ENCODE measurements at places on chromosomes 13 and 19.

GRCh38 chr19:12872941-12873890, 8.0 kb downstream of the DNASE2 start:
- DNase-seq = no peak

GRCh38 chr19:8321067-8321985, at the start of the genes NDUFA7 and RPS28:
Gene NDUFA7, minus strand, starts transcription at chr19:8321375. Its CDS starts 17 bp downstream, at chr19:8321358.
Gene RPS28, plus strand, starts transcription at chr19:8321496. Its CDS starts 35 bp downstream, at chr19:8321531.
- peak; percentile 92 for DNase-seq

DNA sequence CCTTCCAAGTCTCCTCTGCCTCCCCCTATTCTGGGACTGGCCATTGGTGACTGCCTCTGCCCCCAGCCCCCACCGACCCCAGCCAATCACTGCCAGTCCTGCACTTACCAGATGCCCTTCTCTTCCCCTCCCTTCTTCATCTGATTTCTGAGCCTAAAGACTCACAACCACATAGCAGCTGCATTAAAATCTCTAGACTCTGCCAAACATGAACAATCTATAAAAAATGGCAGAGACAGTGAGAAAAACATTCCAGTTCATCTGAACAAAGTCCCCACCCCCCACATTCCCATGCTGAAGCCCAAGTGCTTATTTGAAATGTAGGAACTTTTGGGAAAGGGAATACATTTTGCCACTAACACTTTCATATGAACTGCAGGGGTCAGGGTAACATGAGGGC, 60.8 kb downstream of the KCTD12 start:
- no peak for DNase-seq

GRCh38 chr13:39815345-39816111, 160.1 kb downstream of the COG6 start:
- no peak for DNase-seq

GRCh38 chr13:43424412-43424811, 362.4 kb downstream of the ENOX1 start:
- no peak for DNase-seq

- DNase-seq = no peak
Measured at GRCh38 chr13:40563350-40564125, 102.9 kb downstream of the FOXO1 start.

DNA sequence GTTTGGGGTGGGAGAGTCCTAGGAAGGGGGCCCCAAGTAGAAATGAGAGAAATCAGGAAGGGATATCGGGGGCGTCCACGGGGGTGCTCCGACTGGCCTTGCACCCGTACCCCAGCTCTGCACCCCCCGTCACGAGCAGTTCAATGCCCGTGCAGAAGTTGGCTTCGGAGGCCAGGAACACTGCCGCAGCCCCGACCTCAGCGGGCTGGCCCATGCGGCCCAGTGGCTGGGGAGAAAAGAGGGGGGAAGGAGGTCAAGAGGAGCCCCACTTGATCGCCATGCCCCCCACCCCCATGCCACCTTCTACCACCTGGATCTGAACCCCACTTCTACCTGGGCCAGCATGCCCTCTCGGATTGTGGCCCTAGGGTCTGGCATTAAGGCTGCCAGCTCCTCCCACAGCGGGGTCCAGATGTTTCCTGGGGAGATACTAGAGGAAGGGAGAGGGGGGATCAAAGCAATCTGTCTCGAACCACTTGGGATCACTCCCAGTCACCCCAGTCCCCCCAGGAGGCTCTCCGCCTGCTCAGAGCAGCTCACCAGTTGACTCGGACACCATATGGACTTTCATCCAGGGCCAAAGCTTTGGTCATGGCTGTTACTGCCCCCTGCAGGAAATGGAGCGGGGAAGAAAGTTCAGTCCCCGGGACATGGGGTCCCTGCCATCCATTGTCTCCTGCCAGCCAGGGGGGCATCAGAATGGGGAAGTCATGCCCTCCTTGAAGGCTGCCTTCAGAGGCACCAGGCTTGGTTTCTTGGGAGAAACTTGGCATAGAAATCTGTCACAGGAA, 2.5 kb upstream of the BCAT2 start:
- no peak for DNase-seq

DNA sequence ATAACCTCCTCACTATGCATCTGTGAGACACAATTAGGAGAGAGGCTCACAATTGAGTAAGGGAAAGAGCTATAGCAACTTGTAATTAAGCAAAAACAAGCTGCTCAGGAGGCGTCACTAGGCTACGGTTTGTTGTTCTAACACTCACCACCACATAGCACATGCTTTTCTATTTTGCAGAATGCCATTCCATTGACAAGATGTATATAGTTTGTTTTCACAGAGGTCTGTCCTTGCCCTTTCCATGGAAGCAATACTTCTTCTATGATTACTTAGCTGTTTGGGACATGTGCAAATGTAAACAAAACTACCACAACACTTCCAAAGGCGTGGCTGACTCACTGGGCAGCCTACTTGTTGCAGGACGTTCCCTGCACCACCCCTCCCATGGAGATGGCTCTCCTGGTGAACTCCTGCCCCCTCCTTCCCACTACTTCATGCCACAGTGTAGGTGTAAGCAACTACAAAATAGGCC, 33.9 kb upstream of the FAM216B start:
- DNase-seq = no peak

DNA sequence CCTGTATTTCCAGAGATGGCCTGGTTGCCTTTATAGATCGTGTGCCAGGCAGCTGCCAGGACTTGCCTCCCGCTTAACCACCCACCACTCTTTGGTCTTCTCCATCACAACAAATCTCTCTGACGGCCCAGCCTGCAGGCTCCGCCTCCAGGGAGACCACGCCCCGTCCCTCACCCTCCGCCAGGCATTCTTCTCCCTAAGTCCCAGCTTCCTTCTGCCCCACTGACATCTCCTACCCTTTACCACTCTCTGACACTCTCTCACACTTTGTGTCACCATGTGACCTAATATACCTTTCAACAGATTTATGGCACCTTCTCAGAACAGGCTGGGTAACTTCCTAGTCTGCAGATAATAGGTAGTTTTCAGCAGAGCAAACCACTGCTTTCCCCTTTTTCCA, 95.1 kb downstream of the CAB39L start:
- DNase-seq = no peak

- no peak for DNase-seq
Measured at GRCh38 chr13:48066310-48066989, 28.5 kb downstream of the MED4 start.

DNA sequence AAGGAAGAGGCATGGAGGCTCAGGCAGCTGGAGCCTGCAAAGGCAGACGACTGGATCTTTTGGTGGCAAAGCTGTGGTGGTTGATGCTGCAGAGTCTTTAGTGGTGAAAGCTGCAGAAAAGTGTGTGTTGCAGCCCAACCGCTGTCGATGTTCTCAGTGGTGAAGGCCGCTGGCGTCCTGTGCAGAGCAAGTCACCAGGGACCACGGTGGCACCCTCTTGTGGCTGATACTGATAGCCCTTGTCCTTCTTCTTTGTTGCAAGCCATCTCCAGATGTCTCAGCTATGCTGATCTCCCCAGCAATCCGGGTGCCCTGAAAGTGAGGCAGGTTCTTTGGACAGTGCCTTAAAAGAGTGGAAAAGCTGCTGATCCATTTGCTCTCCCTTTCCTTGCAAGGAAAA, 610.9 kb upstream of the PCDH9 start:
- no peak for DNase-seq

DNA sequence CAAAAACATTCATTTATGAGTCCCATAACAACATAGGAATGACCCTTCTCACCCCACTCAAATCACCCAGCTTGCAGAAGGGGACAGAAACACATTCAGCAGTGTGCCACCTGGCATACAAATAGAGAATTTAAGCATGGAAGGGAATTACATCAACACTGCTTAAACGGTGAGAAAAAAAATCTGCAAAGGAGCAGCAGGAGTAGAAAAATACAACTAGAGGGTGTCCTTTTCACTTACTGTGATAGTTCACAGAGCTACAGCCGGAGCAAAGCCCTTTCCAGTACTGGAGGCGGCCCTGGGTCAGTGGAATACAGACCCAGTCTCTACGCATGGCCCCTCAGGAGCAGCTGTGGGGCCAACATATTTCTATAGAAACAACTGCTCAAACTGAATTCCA, 764.3 kb upstream of the ARGLU1 start:
- DNase-seq = no peak

- DNase-seq = no peak
Measured at GRCh38 chr13:32976912-32977311, 39.3 kb upstream of the KL start.

GRCh38 chr19:28457620-28458019, 755.3 kb downstream of the UQCRFS1 start:
- DNase-seq = no peak

- peak; percentile 68 for DNase-seq
Measured at GRCh38 chr19:47663911-47664771, 49.1 kb upstream of the EHD2 start.

GRCh38 chr13:27188239-27188638, 16.6 kb upstream of the USP12 start:
- no peak for DNase-seq

- DNase-seq = no peak
Measured at GRCh38 chr19:906480-906879, 6.5 kb downstream of the R3HDM4 start.

DNA sequence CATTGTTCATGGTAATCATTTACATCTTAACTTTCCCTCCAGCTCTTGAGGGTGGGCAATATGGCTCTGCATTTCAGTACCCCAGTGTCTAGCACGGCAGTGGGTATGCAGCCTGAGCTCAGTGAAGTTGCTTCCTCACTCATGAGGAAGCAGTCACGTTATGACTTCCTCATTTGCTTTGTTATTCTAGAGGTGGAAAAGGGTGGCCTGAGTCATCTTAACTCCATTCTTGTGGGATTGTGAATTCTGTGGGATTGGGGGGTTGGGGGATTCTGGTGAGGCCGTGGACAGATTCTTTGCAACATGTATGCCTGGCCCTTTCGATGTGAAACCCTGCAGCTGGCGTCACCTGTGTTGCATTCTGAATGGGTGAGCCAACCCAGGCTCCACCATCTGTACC, 406.7 kb upstream of the ZNF507 start:
- DNase-seq = no peak

DNA sequence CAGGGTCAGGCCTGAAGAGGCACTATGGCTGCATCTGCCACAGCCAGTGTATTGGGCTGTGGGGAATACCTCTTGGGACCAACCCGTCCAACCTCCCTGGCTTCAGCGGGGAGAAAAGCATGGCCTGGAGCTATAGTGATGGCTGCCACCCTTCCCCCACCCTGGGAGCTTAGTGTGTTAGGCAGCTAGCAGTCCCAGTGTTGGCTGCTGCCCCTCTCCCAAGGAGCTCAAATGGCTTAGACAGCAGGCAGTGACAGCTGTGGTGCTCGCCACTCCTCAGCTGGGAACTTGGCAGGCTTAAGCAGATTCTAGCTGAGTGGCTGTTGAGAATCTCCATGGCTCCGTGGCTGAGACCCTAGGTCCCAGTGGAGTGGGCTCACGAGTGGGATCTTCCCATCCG, 19.7 kb downstream of the ACOD1 start:
- no peak for DNase-seq

- no peak for DNase-seq
Measured at GRCh38 chr19:5339198-5339949, 1.2 kb downstream of the PTPRS start.

DNA sequence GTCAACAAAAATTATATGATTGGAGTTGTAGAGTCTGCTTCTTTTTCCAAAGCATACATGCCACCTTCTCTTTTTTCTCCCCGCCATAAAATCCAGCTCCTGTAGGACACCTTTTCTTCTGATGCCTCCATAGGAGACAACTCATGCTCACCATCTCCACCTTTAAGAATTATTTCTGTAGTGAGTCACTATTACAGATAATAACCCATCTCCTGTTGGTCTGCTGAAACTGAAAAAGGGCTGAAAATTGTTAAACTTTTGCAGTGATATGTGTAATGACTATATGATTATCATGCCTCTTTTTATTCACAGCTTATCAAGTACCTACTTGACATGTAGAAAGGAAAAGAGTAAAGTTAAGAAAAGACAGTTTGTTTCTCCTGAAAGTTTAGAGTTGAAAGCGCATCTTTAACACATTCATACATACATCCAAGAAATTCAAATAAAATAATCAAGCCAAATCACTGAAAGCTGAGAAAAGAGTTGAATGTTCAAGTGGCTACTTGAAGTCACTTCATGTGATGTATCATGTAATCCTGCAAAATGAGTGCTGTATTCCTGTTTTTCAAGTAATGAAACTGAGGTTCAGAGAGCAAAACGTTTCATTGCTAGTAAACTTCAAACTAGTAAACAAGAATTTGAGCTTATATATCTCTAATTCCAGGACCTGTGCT, 35.5 kb upstream of the LPAR6 start:
- DNase-seq = no peak

- DNase-seq = peak; percentile 71
Measured at GRCh38 chr13:49444524-49445395, 686 bp downstream of the SETDB2 start.

- DNase-seq = peak; percentile 75
Measured at GRCh38 chr13:44104197-44104490, 224.4 kb downstream of the LACC1 start.

DNA sequence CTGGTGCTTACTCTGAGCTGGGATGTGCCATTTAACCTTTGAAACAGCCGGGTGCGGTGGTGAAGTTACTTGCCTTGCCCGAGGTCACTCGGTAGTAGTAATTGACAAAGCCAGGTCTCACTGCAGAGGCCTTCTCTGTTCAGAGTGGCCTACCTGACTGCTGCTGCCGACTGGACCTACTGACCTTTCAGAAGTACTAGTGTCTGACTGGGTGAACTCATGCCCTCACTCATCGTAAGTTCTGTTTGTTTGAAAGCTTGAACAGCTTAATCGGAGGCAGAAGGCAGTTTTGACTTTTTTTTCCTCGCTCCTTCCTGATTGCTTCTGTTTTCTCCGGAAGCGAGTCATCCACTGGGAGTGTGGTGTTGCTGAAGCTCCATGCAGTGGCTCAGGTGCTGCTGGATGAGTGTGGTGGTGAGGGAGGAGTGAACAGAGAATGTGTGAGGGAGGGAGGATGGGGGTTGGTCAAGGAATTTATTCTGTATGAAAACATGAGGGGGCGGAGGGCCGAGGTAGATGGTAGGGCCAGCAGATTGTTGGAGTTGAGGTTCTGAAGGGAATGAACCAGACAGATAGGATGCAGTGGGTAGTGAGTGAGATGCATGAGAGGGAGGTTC, 2.7 kb downstream of the SPINT2 start:
- no peak for DNase-seq

DNA sequence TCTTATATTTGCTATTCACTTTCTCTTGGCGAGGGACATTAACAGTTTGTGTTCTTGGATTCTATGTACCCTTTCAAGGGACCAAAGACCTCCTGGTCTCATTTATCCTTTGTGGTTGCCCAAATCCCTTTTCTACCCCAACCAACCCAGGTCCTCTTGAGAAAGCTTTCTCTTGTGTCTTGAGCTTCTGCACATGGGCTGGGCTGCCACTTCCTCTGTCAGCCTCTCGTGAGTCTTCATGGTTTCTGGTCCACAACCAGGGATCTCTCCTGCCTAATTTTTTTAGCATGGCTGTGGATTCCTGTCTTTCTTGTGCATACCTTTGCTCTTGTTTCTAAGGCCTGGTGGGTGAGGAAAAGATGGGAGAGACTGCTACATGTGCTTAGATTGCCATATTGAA, 14.9 kb downstream of the TIMM13 start:
- no peak for DNase-seq

DNA sequence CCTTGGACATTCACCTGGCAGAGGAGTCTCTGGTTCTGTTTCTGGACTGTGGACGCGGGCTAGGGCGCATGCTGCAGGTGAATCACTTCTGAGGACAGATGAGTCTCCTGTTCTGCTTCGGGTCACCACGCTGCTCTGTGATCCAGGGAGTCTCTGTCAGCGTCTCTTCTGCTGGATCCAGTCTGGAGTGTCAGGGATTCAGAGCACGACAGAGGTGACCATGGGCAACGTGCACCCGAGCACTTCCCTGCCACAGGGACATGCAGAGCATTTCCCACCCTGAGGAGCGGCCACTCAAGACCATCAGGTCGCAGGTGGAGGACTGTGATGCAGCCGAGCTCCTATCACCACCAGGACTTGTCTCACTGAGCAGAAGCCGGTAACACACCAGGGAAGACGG, 24.4 kb upstream of the LILRA2 start:
- no peak for DNase-seq
